ENCODE measurements at places on chromosomes 2 and 18. TPM values are rescaled to one million over a fixed set of nuclear protein-coding genes. Genes with fewer than 3 reads are reported as not detected.

- DNase-seq: no peak
Measured at GRCh38 chr2:224666951-224667553, 49.1 kb downstream of the CCDC195 start.

- no peak for DNase-seq
Measured at GRCh38 chr2:136210455-136210805, 92.5 kb upstream of the CXCR4 start.

The GNLY gene
- 45.1 TPM for total RNA-seq

The CHRND gene
- total RNA-seq: not detected

The DOK6 gene
- not detected for total RNA-seq

- DNase-seq: no peak
Measured at GRCh38 chr18:75504469-75504868, 77.0 kb upstream of the SMIM21 start.

DNA sequence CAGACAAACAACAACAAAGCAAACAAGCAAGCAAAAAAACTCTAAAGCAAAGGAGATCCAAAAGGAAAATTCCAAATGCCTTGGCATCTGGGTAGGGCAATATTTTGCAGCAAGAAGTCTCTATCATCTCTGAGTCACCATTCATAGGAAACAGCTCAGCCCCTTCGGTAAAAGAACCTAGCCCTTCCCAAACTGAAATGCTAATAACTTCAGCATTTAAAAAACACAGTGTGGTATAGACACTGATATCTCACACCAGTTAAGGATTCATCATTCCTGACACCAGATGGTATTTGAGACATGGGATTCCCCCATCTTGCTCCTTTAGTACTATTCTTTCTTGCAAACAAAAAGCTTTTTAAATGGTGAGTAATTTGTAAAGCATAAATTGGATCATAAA is 491.8 kb downstream of the TXNL1 start:
- no peak for DNase-seq

- DNase-seq: no peak
Measured at GRCh38 chr18:55337908-55338521, 250.0 kb downstream of the TCF4 start.

GRCh38 chr2:232870018-232870765 is at the start of gene SNORC:
SNORC (plus strand) TSS chr2:232870264; CDS start chr2:232870342, 78 bp downstream.
- DNase-seq: no peak

The CHRNA1 gene
- 0.19 TPM for total RNA-seq

The STPG4 gene
- total RNA-seq: not detected

- no peak for DNase-seq
Measured at GRCh38 chr2:25587361-25587760, 86.0 kb downstream of the DTNB start.

DNA sequence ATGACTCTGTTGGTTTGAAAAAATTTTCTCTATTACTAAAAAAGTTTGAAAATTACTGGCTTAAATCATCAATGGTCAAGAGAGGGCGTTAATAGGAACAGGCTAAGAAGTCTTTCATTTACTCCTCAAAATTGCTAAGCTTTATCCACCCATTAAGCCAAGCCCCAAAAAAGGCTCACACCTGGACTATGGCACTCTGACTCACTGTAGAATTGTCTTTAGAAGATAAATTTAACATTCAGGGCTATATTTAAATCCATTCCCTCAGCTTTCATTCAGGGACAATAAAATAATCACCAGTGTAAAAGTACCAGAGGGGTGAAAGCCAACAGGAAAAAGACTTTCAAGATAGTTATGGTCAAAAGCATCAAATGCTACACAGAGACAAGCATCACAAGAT is 80.0 kb downstream of the SESTD1 start:
- DNase-seq: no peak

The ASB1 gene
- total RNA-seq: 19.6 TPM

DNA sequence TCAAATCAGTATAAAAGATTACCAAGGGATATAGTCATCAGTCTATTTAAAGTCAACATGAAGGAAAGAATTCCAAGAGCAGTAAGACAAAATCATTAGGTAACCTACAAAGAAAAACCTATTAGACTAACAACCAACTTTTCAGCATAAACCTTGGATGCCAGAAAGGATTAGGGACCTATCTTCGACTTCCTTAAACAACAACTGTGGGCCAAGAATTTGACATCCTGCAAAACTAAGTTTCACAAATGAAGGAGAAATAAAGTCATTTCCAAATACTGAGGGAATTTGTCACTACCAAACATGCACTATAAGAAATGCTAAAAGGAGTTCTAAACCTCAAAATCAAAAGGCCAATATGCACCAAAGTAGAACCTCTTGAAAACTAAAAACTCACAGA is 147.9 kb upstream of the TFPI start:
- DNase-seq: no peak

- no peak for DNase-seq
Measured at GRCh38 chr18:68604256-68604655, 110.7 kb downstream of the TMX3 start.

- no peak for DNase-seq
Measured at GRCh38 chr2:76009484-76009883, 298.8 kb upstream of the GCFC2 start.
